ENCODE measurements at places on chromosomes 2 and 18. TPM values are rescaled to one million over a fixed set of nuclear protein-coding genes. Genes with fewer than 3 reads are reported as not detected.

DNA sequence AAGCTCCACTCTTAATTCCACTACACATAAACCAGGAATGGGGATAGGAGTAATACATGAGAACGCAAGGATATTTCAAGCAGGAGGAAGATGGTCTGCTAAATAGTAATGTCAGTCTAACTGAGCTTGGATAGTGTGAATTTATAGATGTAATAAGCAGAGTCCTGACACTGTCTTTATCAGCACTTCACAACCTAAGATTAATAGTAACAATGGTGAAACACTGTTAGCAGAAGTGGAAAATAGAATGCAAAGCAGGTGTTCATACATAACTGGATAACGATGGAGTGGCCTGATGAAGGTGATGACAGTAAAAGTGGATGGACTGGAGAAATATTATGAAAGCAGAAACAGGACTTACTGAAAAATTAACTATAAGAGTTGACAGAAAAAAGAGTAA, 80.4 kb downstream of the ROCK2 start:
- no peak for DNase-seq

DNA sequence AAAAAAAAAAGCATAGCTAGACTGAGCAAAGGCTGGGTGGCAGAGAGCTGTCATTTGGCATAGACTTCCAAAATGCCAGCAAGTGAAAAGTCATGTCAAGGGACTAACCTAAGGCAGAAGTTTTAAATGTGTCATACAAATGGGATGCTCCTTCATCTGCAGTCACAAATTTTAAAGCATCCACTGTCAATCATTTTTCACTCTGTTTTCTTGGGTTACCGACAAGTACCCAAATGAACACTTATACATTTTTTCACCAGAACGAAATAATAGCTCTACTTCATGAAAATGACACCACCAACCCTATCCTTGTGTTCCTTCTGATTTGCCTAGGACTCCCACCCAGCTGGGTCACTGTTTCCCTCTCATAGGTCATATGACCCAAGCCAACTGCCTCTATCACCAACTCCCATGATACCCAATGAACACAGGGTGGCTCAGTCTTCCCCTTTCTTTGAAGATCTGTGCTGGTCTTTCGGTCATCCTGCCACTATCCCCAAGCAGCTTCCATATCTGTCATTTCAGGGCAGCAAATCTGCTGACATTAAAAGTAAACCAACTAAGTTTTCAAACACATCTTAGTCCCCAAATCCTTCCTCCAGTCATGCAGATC, 21.5 kb downstream of the KLF7 start:
- no peak for DNase-seq

GRCh38 chr2:11738589-11739436, 7.6 kb upstream of the LPIN1 start:
- no peak for DNase-seq

- no peak for DNase-seq
Observed at GRCh38 chr2:112183327-112184025, 45.3 kb downstream of the FBLN7 start.

- DNase-seq: peak; percentile 76
Observed at GRCh38 chr2:160241251-160242137, 41.4 kb upstream of the ITGB6 start.

GRCh38 chr18:63320123-63320974, 780 bp upstream of the BCL2 start:
- DNase-seq: peak; percentile 83

GRCh38 chr2:12824351-12824777, 107.6 kb downstream of the TRIB2 start:
- no peak for DNase-seq

DNA sequence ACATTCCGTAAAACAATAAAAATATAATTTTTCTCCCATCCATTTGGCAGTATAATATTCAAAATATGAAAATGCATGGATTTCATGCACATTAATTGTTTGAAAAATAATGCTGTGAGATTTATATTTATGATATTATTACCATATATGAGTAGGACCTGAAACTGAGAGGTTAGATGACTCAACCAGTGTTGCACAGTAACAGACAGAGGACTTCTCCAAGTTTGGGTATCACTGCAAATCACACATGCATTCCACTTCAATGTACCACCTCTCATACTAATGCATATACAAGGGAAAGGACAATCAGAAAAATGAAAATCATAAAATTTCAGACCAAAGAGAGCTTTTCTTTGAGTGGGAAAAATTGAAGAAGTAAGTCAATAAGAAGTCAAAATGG, 269.5 kb downstream of the SOCS6 start:
- DNase-seq: no peak

GRCh38 chr18:12857215-12857905, 26.7 kb downstream of the PTPN2 start:
- DNase-seq: no peak

GRCh38 chr2:217222309-217222910, 362.5 kb upstream of the TNP1 start:
- no peak for DNase-seq

DNA sequence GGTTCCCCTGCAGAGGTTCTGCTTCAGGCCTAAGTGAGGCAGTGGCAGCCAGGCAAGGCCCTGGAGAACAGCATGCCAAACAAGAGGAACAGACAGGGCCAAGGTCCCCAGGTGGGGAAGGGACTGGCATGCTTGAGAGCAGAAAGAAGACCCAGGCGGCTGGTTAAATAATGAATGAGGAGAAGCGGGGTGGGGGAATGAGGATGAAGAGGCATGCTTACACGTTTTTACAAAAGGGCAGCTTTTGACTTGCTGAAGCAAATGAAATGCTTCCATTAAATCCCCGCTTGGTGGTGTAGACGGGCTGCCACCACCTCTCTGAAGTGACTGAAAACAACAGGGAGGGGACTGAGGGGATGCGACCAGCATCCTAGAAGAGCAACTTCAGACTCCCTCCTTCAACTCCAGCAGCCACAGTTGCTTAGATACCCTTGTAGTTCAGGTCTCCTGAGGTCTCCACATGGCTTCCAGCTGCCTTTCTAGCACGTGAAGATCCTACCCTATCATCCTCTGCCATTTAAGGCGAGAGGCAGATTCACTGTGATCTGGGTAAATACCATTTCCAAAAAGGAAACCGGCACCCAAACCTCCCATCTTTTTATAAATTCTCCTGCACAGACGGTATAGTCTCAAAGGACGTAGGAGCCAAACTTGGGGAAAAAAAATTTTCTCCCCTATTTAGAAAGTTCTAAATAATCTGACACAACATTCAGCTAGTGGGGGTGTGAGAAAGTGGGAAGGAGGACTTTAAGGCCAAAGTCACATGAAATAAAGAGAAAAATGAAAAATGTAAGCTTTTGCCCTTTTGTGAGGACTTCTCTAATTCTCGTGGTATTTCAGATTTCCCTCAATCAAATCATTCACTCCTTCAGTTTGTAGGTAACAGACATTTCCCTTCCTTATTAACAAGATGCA, 65.6 kb downstream of the CACNB4 start:
- DNase-seq: no peak

DNA sequence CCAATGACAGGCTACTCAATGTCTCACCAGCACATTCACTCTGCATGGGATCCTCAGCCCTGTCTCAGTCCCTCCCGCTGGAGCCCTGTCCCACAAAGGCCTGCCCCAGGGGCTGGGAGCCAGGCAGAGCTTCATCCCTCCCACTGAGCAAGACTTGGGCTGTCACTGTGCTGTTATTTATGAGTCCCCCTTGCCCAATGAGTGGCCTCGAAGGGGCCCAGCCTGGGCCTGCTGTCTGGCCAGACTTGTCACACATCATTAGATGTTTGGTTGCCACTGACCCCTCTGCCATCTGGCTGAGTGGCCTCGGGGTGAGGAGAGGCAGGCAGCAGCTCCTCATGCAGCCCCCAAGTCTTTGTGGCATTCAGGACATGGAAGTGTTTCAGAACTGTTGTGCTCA, 330.6 kb upstream of the SKOR2 start:
- no peak for DNase-seq

GRCh38 chr2:16251511-16252225, 311.3 kb downstream of the MYCN start:
- DNase-seq: no peak

DNA sequence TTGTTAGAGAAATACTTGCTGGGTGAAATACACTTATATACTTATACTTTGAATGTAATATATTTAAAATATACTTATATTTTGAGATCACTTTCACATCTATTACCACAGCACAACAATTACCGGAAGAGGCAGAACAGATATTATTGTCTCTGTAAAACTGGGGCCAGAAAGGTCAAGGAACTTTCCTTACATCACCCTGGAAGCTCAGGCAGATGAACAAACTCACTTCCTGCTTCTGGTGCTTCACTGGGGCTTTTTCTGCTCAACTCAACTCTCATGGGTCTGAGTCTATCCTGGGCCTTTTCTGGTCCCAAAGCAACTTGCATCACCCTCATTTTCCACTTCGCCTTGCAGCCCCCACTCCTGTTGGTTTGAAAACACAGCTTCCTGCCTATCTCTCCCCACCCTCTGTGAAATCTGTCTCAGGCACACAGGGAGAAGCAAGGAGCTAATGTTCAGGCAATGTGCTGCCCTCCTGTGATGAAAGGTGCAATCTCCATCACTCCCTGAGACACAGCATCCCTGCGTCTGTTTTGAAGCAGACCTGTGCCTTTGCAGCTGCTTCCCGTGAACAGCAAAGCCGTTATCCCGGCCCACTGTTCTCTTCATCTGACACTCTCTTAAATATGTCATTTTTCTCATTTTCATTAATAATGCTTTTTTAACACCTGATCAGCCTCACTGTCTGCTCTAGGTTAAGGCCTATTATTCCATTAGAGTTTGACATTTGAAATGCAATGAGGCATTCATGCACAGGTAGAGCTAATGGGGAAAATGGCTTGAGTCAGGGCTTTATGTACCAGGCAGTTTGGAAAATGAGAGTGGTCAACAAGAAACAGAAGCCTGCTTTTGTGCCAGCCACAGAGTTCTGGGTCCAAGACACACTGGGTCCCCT, 251.9 kb upstream of the CHAC2 start:
- DNase-seq: no peak

DNA sequence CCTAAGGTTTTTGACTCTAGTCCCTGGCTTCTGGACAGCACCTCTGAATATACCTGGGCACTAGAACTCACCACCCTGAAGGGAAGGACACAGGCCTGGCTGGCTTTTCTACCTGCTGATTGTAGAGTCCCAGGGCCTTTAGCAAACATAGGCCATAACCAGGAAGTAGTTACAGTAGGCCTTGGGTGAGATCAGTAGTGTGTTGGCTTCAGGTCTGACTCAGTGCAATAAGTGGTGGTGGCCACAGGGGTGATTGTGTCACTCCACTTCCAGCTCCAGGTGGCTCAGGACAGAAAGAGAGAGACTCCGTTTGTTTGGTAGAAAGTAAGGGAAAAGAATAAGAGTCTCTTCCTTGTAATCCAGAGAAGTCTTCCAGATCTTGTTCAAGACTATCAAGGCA, 101.7 kb upstream of the LGALSL start:
- DNase-seq: no peak

GRCh38 chr2:127852388-127852787, 5.6 kb downstream of the POLR2D start:
- DNase-seq: no peak

GRCh38 chr2:228599297-228599696, 417.8 kb upstream of the SPHKAP start:
- no peak for DNase-seq

- no peak for DNase-seq
Observed at GRCh38 chr18:29969876-29970275, 1072.7 kb downstream of the DSC3 start.

DNA sequence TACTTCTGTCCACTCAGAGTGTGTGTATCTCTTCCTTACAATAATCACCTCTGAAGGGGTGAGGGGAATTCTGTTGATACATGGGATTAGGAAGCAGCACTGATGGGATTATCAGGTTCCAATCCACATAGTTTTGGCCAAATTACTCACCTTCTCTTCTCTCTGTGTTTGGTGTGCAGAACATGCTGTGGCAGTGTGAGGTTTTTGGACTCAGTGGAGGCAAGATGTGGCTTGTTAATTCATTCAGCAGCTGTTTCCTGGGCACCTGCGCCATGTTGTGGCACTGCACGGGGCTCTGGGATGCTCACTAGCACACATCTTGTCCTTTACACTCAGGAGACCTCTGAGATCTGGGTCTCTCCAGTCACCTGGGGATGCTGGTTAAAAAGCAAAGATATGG, 350.3 kb upstream of the HS6ST1 start:
- DNase-seq: no peak

DNA sequence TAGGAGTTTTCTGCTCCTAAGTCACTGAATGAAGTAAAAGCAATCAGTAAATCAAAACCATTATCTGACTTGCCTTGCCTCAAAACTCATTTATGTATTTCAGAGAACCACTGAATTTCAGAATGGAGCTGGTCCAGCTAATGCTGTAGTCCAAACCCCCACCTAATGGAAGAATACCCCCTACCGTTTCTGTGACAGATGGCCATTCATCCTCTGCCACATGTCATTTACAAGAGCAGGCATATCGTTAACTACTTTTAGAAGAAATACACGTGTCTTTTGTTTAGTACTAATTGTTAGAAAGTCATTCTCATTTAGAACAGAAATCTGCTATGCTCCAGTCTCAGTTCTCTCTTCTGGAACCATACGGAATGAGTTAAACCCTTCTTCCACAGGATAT, 12.8 kb upstream of the GALNT5 start:
- DNase-seq: no peak

- DNase-seq: no peak
Observed at GRCh38 chr2:235391921-235392615, 101.8 kb upstream of the AGAP1 start.

DNA sequence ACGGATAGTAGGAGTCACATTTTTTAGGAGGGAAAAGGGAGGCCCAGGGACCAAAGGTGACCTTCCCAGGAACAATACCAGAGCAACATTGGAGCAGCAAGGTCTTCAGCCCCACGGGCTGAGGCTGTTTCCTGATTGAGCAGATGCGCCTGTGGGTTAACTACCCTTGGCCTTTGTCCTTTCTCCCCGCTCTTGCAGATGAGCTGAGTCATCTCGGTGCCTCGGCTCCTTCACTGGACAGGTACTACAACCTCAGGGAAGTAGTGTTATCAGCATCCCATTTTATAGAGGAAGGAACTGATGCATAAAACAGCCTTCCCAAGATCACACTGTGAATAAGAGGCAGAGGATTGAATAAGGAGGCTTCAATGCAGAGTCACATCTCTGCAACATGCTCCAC, 43.5 kb downstream of the DHRS9 start:
- no peak for DNase-seq

DNA sequence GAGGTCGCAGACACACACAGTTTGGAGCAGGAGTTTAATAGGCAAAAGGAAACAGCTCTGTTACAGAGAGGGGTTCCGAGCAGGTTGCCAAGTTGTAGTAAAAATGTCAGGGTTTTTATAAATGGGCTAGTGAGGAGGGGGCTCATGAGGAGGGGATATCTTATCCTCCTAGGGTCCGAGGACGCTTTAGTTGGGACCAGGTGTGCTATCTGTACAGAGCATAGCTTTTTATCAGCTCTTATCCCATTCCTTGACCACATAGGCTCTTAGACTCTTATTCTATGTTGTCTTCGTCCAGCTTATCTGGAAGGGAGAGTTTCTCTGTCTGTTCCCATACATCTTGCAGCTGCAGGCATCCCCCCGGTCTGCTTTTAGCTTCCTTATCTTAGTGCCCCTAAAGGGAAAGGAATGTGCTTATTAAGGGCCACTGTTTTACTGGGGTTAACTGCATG, 44.7 kb downstream of the PDK1 start:
- no peak for DNase-seq

- peak; percentile 85 for DNase-seq
Observed at GRCh38 chr2:10039658-10040410, 3.5 kb upstream of the KLF11 start.

MAB21L4 gene
- total RNA-seq: 0.15 TPM

ONECUT2 gene
- under 0.01 TPM for total RNA-seq

HOXD12 gene
- not detected for total RNA-seq

REG1A gene
- not detected for total RNA-seq

TMEFF2 gene
- not detected for total RNA-seq

SLC19A3 gene
- total RNA-seq: 29.9 TPM

DYSF gene
- 4.8 TPM for total RNA-seq

RAB31 gene
- total RNA-seq: 22.4 TPM

PLCD4 gene
- 2.6 TPM for total RNA-seq

All from breast epithelium (tissue), 4 donors.